T follicular helper cell (primary cell): ENCODE measurements at places on chromosomes 11 and 22.

DNA sequence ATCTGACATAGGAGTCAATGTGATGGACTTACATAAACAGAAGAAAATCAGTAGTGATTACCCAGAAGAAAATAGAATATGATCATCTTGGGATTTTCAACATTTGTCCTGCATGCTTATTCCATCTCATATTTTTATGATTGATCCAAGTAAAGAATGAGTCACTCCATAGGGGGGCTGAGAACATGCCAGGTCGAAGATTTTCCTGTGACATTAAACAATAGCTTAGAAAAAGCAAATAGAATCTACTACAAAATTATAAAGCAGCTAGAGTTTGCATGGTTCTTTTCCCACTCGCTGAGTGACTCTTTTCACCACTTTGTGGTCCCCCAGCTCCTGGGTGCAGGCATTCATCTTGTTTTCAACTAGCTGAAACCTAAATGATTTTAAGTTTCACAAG lies 56.3 kb downstream of the DDI1 start:
- DNase-seq, result no peak

DNA sequence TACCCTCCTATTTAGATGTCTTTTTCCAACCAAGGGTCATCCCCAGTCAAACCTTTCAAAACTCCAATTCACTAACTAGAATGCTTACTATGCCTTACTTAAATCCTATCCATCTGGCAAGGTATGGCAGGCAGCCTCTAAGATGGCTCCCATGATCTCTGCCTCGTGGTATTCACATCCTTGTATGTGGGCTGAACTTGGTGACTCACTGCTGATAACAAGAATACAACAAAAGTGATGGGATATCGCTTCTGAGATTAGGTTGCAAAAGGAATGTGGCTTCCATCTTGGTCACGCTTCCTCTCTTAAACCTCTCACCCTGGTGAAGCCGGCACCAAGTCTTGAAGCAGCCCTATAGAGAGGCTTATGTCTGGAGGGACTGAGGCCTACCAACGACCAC lies 29.6 kb upstream of the UPB1 start:
- DNase-seq, result no peak

DNA sequence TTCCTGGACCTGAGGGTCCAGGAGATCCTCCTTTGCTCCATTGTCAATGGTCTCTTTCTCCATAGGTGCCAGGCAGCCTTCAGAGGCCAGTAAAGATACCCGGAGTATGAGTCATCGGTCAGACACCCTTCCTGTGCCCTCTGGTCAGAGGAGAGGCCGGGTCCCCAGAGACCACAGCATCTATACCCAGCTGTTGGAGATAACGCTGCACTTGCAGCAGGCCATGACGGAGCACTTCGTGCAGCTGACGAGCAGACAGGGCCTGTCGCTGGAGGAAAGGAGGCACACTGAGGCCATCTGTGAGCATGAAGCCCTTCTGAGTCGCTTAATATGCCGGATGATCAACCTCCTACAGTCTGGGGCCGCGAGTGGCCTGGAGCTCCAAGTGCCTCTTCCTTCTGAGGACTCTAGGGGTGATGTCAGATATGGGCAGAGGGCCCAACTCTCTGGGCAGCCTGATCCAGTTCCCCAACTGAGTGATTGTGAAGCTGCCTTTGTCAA lies at the start of gene ACCSL:
Gene ACCSL (plus strand): TSS at position 51 of the 501 bp plus-strand sequence. CDS start 56 bp downstream, at position 107.
- no peak for DNase-seq

DNA sequence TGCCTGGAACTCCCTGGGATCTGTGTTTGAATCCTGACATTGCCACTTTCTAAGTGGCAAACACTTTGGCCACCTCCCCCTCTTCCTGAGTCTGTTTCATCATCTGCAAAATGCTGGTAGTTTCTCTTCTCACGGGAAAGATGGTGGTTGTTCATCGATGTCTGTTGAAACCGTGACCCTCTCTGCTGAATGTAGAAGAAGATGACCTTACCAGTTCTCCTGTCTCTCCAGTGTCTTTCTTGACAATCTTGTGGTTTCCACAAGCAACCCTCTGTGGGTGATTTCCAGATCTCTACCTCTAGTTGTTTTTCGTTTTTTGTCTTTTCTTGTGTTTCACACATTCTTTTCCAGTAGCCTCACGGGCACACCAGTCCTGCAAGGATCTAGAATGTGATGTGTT lies 27.5 kb downstream of the ZBTB16 start:
- DNase-seq, result no peak

DNA sequence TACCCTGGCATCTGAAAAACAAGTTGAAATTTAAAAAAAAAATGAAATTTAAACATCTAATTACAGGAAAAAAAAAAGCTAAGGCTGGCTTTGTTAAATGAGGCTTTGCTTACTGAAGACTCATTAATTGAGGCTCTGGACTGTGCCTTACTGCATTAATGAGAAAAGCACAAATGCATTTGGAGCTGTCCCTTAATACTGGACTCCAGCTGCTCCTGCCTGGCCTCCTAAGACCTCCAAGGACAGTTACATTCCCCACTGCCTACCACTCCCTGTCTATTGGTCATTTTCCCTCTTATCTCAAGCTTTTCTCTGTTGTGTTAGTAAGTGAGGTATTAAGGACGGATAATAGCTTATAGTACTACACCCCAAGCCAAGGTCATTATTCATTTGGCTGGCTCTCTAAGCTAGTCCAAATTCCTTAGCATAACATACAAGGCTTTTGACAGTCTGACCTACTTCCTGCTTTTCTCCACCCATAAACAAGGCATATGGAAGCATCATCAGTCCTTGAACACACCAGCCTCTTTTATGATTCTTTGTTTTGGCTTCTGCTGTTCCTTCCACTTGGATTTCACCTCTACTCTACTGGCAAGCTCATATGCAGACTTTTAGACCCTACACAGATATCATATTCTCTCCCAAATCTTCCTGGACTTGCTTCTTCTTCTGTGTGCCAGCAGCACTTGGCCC lies 62.5 kb downstream of the USP35 start:
- DNase-seq, result no peak

- DNase-seq, result no peak
Measured at GRCh38 chr11:79400717-79401330, 40.0 kb downstream of the TENM4 start.

DNA sequence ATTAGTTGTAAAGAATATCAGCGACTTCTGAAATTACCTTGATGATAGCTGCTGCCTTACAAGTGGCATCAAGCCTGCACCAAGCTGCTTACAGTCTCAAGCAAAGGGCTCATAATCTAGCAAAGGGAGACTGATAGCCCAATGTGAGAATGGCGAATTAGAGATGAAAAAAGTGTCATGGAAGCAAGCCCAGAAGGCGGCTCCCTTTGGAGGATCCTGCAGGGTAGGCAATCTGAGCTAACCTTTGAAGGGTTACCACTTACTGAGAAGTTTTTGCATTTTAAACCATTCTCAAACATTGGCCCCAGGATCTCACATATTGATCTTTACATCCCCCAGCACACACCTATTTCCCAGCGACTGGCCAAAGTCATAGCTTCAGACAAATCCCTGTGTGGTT lies 18.5 kb downstream of the GAB2 start:
- DNase-seq, result no peak

- DNase-seq, result no peak
Measured at GRCh38 chr11:19790831-19791552, 78.4 kb downstream of the NAV2 start.

GRCh38 chr22:35839841-35840301 lies 122.2 kb downstream of the APOL5 start:
- DNase-seq, result no peak

DNA sequence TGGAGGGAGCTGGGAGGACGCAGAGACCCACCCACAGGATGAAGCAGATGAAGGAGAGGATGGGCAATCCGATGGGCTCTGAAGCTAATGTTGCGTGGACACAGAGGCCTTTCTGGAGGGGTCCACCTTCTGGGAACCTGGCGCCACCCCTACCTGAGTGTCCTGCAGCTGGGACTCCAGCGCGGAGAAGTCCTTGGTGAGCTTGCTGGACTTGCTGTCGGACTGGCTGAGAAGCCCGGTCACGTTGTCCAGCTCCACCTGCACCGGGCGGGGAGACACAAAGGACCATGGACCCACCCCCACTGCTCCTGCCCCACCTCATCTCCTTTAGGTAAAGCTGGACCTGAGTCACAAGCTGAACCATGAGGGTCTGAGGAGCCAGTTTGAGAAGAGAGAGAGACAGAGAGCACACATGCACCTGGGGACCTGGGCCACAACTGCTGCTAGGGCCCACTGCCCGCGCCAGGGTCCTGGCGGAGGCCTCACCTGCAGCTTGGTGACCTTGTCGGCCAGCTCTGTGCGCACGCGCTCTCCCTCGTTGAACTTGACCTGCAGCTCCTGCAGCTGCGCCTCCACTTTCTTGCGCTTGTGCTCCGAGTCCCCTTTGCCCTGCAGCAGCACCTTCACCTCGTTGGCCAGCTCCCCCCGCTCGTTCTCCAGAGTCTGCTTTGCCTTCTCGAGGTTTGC lies 40.8 kb downstream of the APOL1 start:
- no peak for DNase-seq

DNA sequence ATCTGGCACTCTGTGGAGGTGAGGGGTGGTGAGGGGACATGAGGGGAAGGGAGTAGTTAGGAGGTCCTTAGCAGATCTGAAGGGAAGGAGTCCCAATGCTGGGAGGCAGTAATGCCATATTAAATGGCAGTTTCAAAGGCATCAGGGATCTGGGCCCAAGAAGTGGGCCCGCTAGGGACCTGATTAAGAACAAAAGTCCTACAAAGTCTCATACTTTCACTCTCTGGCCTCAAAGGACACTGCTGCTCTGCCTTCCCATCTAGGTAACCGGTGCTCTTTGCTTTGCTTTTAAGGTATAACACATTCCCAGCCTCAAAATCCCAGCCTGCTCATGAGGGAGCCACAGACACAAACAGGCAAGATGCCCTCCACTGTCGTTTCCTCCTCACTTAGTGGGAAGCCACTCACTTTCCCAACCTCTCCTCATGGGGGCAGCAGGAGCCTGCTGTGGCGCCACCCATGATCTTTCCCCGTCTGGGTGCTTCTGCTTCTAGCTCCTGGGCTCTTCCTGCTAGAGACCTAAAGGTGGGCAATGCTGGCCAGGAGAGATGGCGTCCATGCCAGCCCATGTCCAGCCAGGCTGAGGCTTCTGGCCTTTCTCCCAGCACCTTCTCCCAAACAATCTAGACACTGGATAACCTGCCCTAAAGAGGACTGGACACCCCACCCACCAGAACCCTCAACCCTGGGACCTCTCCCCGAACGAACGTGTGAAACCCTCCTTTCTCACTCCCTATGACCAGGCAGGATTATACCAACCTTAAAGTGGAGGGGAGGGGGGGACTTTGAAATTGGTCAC lies 68.3 kb downstream of the PLEKHA7 start:
- DNase-seq, result no peak

DNA sequence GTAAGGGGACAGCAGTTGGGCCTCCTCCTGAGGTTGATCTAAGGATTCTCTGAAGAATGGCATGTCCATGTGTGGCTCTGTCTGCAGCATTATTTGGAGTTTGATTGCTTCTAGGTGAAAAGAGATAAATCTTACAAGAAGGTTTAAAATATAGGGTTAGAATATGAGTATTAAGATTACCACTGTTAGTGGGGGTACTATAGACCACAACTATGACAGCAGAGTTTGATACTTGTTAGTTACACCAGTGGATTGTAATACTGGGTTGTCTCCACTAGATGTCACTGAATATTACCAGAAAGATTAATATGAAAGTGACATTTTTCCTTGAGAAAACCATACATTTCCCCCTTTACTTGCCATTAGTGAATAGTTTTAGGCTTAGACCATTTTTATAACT lies 47.9 kb downstream of the ZNF280B start:
- DNase-seq, result no peak

GRCh38 chr11:57001674-57002401 lies 13.1 kb downstream of the OR5AK2 start:
- no peak for DNase-seq

DNA sequence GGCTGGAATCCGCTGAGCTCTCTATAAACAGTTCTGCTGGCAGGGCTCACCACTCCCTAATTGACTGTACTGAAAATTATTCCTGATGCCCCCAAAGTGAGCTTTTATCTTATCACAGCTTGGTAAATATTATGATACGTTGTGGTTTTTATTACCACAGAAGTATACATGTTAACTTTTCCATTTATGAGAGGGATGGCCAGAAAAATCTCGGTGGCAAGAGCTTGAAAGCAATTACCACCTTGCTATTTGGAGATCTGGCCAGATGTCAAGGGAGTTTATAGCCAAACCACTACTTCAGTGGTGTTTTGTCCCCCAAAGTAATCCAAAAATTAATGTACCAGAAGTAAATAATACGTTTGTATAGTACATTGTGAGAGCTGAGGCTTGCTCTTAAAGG lies 75.4 kb upstream of the RCN1 start:
- no peak for DNase-seq

- DNase-seq, result no peak
Measured at GRCh38 chr22:31121403-31121802, 1.4 kb upstream of the INPP5J start.

DNA sequence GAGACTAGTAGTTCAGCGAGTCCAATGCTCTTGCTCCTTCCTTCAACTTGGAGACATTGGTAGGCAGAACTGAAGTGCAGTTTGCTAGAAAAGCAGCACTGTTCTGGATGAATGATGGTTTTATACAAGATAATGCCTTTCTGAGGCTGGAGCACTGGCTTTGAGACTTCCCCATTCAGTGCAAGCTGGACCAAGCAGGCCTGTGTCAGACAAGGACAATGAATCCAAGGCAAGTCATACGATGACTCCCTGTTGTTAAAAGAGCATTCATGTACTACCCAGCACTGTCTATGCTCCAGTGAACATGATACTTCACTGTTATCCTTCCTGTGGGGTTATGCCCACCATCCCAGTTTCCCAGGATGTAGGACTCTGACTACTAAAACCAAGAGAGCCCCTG lies 242.3 kb upstream of the RAG2 start:
- no peak for DNase-seq

- DNase-seq, result no peak
Measured at GRCh38 chr11:32836946-32837345, 7.2 kb downstream of the PRRG4 start.

- DNase-seq, result no peak
Measured at GRCh38 chr11:118151431-118151830, 1.2 kb downstream of the SCN4B start.

DNA sequence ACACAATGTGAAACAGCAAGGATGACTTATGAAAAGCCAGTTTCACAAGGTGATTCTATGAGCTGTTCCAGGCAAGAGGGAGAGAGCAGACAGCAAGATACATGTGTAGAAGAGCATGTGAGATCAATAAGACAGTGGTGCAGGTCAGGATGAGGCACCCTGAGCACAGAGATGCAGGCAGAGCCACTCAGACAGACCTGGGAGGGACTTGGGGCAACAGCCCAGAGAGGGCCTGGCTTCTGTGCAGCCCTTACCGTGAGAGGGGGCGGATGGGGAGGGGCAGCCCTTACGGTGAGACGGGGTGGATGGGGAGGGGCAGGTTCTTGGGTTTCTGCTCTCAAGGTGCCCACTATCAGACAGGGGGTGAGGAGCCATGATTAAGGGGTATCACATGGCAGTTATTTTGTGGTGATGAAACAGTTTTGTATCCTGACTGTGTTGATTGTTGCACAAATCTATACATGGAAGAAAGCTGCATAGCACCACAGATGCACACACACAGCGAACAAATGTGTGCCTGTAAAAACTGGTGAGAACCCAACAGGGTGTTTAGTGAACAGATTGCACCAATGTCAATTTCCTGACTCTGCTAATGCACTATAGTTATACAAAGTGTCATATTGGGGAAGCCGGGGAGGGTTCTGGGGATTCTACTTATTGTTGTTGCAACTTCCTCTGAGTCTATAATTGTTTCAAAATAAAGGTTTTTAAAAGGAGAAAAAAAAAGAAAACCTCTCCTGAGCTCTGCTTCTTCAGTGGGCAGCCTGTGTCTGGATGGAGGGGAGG lies 5.2 kb upstream of the C22orf42 start:
- DNase-seq, result no peak
